ENCODE measurements at places on chromosomes 1 and 21.

- DNase-seq = no peak
Measured at GRCh38 chr1:9294405-9294773, 1.7 kb downstream of the SPSB1 start.

- no peak for DNase-seq
Measured at GRCh38 chr1:222047366-222047765, 305.5 kb upstream of the DUSP10 start.

DNA sequence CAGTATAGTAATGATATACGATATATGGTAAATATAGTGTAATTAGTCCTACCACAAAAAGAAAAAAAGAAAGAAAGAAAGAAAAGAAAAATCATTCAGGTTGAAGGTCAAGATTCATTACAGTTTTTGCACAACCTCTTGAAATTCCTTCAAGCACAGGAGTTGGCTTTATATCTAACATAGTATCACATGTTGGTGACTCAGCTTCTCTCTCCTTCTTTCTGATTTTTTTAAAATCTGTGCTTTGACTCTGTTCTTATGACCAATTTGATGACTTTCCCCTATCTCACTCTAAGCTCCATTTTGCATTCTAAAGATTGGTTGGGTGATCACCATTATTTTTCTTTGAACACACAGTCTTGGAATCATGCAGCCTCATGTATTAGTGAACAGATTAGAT is 148.2 kb upstream of the COL11A1 start:
- DNase-seq = no peak

DNA sequence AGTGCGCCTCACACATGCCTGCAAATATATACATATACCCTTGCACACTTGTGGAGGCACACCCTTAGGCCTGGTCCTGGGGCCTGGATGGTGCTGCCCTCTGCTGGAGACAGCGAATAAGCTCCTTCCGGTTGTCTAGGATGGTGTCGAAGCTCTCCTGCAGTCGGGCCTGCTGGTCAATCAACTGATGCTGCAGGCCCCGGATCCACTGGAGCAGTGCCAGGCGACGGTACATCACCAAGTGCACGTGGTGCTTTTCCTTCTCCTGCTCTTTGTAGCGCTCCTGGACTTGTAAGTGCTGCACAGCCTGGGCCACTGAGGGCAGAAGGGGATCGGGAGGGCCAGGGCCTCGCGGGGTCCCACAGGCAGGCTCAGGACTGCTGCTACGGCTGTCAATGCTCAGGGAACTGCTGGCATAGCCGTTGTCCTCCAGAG is 3.1 kb downstream of the C1orf216 start:
- peak; percentile 56 for DNase-seq

GRCh38 chr1:41742219-41742618 is 176.5 kb downstream of the HIVEP3 start:
- no peak for DNase-seq

DNA sequence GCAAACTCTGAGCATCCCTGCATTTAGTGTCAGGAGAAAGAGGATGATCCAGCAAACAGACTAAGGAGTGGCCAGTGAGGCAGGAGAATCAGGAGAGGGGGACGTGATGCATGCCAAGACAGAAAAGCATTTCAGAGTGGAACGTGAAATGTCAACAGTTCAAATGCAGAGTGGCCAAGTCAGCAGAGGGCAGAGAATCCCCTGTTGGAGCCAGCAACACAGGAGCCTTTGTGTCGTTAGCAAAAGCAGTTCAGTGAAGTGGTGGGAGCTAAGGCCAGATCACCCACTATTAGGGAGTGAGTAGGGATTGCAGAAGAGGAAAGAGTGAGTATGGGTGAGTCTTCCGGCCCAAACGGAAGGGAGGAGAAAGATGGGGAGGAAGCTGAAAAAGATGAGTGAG is 6.6 kb upstream of the FCRL6 start:
- no peak for DNase-seq

DNA sequence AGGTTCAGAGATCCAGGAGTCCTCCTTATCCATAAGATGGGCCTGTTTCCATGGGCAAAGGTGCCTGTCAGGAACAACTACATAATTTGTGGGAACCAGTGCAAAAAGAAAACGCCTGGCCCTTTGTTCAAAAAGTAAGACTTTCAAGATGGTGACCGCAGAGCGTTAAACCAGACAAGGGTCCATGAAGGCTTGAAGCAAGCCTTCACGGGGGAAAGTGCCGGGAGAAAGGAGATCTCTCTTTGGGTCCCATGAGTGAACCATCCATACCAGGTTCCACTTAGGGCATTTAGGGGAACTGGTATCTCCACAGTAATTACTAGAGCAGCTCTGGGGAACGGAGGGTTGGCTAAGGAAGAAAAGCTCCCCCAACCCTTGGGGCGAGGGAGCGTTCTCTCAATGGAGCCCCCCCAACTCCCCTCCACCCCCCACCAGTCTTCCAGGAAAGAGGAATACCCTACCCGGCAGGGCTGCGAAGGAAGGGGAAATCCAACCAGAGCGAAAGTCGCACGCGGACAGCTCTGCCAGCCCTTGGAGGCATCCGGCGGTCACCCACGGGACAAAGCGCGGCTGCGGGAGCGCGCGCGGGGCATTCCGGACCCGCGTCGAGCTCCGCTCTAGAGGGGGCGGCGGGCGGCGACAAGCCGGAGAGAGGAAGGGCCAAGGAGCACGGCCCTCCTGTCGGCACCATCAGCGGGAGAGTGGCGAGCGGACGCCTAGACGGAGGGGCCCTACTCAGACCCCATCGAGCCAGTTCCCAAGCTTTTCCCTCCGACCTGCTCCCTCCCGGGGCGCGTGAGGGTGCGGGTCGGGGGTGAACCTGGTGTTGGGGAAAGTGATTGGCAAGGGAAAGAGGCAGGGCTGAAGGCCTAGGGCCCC is 687 bp upstream of the RASSF5 start:
- no peak for DNase-seq

DNA sequence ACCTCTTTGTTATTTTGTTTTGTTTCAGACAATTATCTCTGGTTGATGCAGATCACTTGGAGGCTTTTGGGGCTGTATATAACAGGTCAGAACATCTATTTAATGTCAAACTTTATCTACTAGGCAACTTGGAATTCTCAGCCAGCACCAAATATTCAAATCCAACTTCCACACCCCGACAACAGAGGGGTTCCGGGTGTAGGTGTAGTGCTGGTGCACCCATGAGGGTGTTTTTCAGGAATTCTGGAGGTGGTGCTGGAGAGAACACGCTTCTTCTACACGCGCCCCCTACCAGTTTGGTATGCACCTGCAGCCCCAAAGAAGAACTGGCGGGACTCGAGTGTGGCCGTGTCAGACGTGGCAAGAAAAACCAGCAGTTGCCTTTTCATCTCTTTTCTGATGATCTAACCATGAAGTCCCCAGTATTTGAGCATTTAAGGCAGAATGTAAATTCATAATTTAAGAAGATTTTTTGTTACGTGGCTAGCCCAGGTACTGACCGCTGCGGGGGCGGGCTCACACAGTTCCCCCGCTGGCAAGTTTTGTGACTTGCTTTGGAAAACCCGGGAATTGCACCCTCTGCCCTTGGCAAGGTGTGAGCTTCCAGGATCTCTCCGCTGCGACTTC is 462 bp upstream of the TLCD4 start:
- DNase-seq = peak; percentile 69

DNA sequence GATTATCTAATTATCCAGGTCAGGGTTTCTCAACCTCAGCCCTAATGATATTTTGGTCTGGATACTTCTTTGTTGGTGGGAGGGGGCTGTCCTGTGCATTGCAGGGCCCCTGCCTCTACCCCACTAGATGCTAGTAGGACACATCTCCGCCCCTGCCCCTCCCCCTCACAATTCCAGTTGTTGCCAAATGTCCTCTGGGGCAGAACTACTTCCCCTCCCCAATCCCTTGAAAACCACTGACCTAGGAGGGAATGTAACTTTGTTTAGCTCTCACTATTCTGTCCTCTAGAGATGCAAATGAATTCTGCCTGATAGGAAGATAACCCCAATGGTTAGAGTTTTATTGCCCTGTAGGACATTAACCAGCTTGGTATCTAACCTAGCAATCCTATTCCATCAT is 8.1 kb downstream of the CACNA1S start:
- no peak for DNase-seq

DNA sequence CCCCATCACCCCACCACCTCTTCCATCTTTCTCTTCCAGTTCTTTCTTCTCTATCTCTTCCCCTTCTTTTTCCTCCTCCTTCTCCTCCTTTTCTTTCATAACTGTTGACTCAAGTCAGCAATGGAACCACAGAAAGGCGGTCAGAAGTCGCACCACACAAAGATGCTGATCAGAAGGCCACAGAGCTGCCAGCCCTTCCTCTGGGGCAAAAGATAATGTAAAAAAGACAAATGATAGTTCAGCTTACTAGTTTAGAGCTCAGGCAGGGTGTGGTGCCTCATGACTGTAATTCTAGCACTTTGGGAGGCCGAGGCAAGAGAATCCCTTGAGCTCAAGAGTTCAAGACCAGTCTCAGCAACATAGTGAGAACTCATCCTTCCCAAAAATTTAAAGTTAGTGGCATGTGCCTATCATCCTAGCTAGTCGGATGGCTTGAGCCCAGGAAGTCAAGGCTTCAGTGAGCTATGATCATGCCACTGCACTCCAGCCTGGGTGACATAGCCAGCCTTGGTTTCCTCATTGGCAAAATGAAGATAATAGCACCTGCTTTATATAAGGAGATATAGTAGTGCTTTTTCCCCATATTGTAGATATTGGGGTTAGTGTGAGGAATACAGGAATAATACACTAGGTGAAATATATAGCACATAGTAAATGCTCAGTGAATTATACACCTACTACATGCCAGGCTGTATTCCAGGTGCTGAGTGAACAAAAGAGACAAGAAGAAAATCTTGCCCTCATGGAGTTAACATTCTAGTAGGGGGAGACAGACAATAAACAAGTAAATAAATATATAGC is 12.5 kb upstream of the IGSF3 start:
- DNase-seq = no peak

- no peak for DNase-seq
Measured at GRCh38 chr1:76494807-76495206, 372.5 kb upstream of the ST6GALNAC5 start.

DNA sequence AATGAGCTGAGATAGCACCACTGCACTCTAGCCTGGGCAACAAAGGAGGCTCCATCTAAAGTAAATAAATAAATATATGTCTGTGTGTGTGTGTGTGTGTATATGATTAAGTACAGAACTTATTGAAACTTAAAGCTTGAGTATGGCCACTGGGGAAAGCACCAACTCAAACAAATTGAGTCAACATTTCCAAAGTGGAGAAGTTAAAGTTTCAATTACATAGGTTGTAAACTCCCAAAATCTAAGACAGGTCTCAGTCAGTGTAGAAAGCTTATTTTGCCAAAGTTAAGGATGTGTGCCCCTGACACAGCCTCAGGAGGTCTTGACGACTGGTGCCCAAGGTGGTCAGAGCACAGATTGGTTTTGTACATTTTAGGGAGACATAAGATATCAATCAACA is 458.9 kb upstream of the RGS18 start:
- DNase-seq = no peak

DNA sequence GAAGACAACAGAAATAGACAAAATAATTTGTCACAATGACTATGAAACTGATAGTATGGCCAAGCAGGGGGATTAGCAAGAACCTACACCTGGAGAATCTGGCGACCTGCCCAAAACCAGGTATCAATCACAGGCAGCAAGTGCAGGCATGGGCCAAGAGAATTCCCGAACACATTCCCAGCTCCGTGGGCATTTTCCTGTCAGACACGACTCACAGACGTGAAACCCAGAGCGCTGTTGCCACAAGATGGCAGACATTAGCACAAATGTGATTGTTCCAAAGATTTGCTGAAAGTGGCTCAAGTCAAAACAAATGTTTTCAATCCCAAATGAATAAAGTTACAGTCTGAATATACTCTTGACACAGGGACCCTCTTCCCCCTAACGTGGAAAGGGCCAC is 36.8 kb downstream of the HLCS start:
- DNase-seq = no peak

DNA sequence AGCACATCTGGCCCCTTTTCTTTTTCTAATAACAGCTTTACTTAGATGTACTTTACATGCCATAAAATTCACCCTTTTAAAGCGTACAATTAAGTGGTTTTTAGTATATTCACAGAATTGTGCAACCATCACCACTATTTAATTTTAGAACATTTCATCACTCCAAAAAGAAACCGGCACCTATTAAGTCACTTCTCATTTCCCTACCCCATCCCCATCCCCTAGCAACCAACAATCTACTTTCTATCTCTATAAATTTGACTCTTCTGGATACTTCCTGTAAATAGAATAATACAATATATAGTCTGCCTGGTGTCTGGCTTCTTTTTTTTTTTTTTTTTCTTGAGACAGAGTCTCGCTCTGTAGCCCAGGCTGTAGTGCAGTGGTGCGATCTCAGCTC is 59.5 kb upstream of the ENAH start:
- DNase-seq = no peak

GRCh38 chr1:85502171-85502570 is 37.2 kb upstream of the DDAH1 start:
- DNase-seq = no peak

GRCh38 chr21:46189959-46190490 is 5.8 kb upstream of the SPATC1L start:
- DNase-seq = no peak

DNA sequence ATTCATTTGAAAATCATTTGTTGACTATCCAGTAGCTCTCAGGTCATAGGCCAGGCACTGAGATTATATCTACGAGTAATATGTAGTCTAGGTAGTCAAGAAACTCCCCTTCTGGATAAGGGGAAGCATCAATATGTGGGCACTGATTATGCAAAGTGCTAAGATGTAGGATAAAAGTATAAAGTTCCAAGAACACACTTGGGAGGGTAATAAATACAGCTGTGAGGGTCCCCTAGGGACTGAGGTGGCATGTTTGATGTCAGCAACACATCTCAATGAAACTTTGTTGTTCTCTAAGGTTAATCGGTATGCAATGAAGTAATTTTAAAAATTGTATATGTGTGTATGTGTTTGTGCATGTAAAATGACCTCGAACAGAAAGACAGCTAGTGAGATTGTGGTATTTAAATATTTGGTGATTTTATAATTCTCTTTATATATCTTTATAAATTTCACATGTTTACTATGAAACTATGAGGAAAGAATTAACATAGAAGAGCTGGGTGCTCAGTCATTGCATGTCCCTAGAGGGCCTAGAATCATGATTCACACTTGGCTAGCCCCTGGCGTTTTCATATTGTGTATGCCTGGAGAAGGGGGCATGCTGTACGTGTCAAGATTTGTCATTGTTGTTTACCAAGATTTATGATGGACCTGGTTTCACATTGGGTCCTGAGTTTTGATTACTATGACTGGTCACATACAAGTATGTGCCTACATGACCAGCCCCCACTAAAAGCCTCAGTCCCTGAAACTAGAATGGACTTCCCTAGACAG is 140.1 kb upstream of the DUSP10 start:
- no peak for DNase-seq

Data from NCI-H1930 (cell line).